ENCODE measurements at places on chromosomes 3 and 15.

GRCh38 chr3:107524841-107525643 lies 2.3 kb downstream of the BBX start:
- DNase-seq: peak; percentile 46

DNA sequence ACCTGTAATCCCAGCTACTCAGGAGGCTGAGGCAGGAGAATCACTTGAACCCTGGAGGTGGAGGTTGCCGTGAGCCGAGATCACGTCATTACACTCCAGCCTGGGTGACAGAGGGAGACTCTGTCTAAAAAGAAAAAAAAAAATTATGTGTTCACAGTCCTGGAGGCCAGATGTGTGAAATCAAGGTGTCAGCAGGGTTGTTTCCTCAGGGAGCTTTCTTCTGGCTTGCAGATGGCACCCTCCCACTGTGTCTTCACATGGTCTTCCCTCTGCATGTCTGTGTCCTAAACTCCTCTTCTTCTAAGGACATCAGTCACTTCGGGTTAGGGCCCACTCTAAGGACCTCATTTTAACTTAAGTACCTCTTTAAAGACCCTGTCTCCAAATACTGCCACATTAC lies 56.1 kb upstream of the UBE2E1 start:
- DNase-seq: no peak

- DNase-seq: no peak
These were observed 14.4 kb upstream of the GOLGA8J start for GRCh38 chr15:30068326-30068725.

DNA sequence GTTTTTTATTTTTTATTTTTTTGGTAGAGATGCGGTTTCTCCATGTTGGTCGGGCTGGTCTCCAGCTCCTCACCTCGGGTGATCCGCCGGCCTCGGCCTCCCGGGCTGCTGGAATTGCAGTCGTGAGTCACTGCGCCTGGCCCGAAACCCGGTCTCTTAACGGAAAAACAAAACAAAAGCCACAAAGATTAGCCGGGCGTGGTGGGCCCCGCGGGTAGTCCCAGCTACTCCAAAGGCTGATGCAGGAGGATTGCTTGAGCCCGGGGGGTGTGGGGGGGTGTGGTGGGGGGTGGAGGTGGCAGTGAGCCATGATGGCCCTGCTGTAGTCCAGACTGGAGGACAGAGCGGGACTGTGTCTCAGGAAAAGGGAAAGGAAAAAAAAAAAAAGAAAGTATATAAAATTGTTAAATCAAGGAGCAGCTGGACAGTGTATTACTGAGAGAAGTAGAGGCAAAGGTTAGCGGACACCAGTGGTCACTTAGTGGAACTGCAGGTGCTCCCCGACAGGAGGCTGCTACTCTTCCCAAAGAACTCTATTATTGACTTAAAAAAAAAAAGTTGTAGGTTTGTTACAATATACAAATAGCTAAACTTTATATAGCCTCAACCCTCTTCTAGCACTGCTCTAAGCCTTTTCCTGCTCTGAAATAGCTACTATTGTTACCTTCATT lies 30.3 kb upstream of the TUBGCP5 start:
- no peak for DNase-seq

GRCh38 chr15:27958911-27959578 lies 140.1 kb downstream of the OCA2 start:
- no peak for DNase-seq

GRCh38 chr15:78767331-78767951 lies 43.8 kb downstream of the ADAMTS7 start:
- no peak for DNase-seq

- no peak for DNase-seq
These were observed 8.6 kb downstream of the NT5DC2 start for GRCh38 chr3:52524752-52525679.

DNA sequence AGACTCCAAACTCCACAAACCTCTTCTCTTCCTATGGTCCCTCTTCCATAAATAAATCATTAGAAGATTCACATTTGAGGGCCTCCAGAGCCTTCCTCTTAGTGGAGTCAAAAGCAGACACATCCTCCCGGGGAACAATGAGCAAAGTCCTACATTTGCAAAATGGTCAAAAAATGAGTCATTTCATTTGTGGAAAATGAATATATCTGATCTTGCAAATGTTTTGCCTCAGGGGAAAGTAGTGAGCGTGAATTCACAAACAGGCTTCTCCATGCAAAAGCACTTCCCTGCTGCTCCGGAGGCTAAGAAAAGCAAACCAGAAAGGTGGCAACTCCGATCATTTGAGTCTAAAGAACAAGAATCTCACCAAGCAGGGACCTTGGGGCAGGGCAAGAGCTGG lies 86.7 kb upstream of the IQSEC1 start:
- DNase-seq: no peak

DNA sequence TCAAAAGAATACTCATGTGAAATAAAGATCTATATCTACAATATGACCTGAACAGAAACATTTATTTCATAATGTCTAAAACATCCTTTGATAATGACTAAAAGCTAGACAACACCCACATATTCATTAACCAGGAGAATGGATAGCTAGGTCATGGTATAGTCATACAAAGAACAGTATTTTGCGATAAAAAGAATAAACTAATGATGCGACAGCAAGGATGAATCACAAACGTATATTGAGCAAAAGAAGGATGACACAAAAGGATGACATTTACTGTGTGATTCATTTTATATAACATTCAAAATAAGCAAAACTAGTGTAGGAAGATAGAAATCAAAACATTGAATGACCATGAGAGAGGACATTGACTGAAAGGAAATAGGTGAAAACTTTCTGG lies 1233.1 kb downstream of the OTOL1 start:
- DNase-seq: no peak

DNA sequence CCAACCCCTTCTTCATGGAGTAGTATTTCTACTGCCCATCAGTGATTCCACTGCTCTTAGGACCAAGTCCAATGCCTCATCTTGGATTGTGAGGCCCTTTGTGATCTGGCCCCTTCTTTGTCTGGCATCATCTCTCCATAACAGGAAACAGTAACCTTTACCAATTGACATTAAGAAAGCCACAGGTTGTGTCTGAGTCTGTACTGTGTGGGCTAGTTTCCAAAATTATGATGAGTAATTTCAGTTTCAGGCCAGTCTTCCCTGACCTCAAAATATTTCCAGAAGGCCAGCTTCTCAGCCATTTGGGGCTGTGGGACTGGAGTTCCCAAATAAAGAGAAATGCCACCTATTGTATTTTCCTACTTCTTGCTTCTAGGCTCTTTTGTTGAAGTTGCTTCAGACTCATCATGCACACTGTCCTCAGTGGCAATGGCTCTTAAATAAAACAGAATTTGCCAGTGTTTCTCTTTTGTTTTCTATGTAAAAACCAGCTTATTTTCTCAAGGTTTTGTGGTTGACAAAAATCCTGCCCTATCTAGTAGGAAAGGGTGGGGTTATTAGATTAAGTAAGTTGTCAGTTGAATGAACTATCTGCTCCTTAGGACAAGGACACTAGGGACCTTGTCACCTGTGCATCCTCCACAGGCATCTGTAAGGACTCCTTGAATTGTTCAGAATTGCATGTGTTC lies 47.0 kb upstream of the ACKR4 start:
- peak; percentile 17 for DNase-seq

- no peak for DNase-seq
These were observed 41.9 kb downstream of the MEIS2 start for GRCh38 chr15:37058316-37058985.

- no peak for DNase-seq
These were observed 517.4 kb upstream of the GOLIM4 start for GRCh38 chr3:168613151-168613550.

DNA sequence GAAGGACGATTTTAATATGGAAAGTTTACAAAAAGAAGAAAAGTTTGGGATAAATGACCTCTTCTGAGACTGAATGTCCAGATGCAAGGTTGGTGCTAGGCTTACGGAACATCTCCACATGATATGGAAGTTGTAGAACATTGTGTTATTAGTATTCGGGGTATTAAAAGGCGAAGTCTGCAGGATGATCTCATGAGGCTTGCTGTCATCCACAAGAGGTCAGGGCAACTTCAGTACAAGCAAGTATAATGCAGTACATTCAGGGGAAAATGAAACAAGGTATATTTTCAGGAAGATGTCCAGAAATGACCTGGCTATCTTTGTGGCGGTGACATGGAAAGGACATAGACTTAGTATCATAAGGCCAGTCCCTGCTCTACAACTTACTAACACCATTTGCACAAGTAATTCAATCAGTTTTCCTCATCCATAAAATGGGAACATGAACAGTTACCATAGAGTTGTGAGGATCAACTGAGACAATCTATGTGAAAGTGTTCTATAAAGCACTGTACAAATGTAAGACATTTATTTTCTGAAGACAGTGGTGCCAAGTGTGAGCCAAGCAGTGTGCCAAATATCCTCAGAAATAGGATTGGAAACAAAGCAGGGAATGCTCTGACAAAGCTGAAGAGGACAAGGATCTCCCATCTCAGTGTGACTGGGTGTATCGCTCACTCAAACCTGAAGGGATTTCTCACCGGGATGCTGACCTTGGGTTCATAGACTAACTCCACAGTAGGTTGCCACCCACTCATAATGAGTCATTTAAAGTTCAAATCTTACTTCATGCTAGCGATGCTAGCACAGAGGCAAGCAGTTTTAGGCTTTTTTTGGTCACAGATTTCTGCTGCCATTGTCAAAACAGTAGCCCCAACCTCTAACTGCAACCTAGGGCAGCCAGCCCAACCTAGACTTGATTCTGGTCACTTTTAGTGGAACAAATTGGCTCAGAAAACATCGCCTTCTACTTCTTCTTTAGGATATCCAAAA lies 118.3 kb downstream of the TIGIT start:
- DNase-seq: no peak

DNA sequence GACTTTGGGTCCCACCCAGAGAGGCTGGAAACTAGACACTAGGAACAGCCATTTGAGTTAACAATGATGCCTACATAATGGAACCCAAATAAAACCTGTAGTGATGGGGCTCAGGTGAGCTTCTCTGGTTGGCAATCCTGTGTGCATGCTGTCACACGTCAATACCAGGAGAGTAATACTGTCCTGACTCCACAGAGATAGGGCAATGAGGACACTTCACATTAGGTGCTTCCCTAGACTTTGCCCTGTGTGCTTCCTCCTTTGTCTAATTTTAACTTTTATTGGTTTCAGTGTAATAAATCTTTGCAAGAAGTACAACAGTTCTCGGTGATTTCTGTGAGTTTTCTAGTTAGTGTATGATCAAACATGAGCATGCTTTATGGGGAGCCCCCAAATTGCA lies 281.8 kb upstream of the ARRDC4 start:
- no peak for DNase-seq

GRCh38 chr3:177835917-177836316 lies 638.6 kb upstream of the TBL1XR1 start:
- DNase-seq: no peak

- DNase-seq: no peak
These were observed 102.2 kb downstream of the HHLA2 start for GRCh38 chr3:108398510-108398909.

GRCh38 chr3:138383715-138384465 lies 35.5 kb downstream of the MRAS start:
- DNase-seq: no peak

GRCh38 chr3:48881652-48882114 lies 17.0 kb downstream of the SLC25A20 start:
- DNase-seq: no peak

DNA sequence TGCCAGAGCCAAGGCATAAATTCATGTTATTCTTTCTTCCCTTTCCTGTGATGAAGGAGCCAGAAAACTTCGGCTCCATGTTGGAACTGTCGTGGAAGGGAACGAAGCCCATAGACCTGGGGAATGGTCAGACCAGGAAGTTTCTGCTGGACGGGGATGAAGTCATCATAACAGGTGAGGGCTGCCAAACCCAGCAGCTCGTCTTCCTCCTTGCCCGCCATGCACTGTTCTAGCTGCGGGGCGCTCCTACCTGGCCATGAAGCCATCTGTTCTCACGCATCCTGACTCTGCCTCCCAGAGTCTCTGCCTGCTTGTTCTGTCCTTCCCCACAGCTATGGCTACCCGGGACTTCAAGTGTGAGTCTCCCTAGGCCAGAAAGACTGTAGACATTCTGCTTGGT lies 28.2 kb downstream of the FAH start:
- no peak for DNase-seq

GRCh38 chr15:62545467-62546227 lies 380.6 kb upstream of the C2CD4B start:
- no peak for DNase-seq
